ENCODE measurements at places on chromosomes 5 and 9. TPM values are rescaled to one million over a fixed set of nuclear protein-coding genes. Genes with fewer than 3 reads are reported as not detected.

The ATOSB gene
- polyA plus RNA-seq, result 18.7 TPM

The PCDHGA6 gene
- polyA plus RNA-seq, result 3.7 TPM

The CDH9 gene
- not detected for polyA plus RNA-seq

The CTXN3 gene
- polyA plus RNA-seq, result 0.06 TPM

The SYK gene
- polyA plus RNA-seq, result 5.7 TPM

The SGTB gene
- polyA plus RNA-seq, result 4.0 TPM

The SLC34A1 gene
- polyA plus RNA-seq, result 0.04 TPM

The LMNB1 gene
- polyA plus RNA-seq, result 3.3 TPM

The TMEFF1 gene
- 0.24 TPM for polyA plus RNA-seq

The CYLC2 gene
- polyA plus RNA-seq, result not detected

The C5 gene
- polyA plus RNA-seq, result 3.2 TPM

The ADAMTS12 gene
- polyA plus RNA-seq, result 2.5 TPM

The SHC3 gene
- polyA plus RNA-seq, result 1.6 TPM

The FOXD4L6 gene
- not detected for polyA plus RNA-seq

The C9orf50 gene
- polyA plus RNA-seq, result 0.28 TPM

The LRRTM2 gene
- polyA plus RNA-seq, result 0.14 TPM

The KIF20A gene
- 0.43 TPM for polyA plus RNA-seq

The NR2F1 gene
- 149 TPM for polyA plus RNA-seq

The ATOX1 gene
- polyA plus RNA-seq, result 121 TPM

The DNAI1 gene
- polyA plus RNA-seq, result 0.11 TPM

The CCDC187 gene
- polyA plus RNA-seq, result 0.19 TPM

The GRIA1 gene
- 0.27 TPM for polyA plus RNA-seq

The BSPRY gene
- 2.4 TPM for polyA plus RNA-seq

The ARSI gene
- 4.8 TPM for polyA plus RNA-seq

The GZMA gene
- polyA plus RNA-seq, result 1.7 TPM

The SPINK13 gene
- not detected for polyA plus RNA-seq

The BHMT2 gene
- polyA plus RNA-seq, result 18.1 TPM

The FGF1 gene
- polyA plus RNA-seq, result 0.58 TPM
